ENCODE measurements at places on chromosomes 2 and 18.

- DNase-seq: no peak
Measured at GRCh38 chr2:236552212-236552542, 17.4 kb upstream of the ACKR3 start.

GRCh38 chr18:8341481-8342230 is 267.6 kb upstream of the RAB12 start:
- DNase-seq: peak; percentile 20

- DNase-seq: no peak
Measured at GRCh38 chr2:237987268-237987667, 20.5 kb downstream of the UBE2F start.

- no peak for DNase-seq
Measured at GRCh38 chr2:163698857-163699256, 37.0 kb downstream of the FIGN start.

DNA sequence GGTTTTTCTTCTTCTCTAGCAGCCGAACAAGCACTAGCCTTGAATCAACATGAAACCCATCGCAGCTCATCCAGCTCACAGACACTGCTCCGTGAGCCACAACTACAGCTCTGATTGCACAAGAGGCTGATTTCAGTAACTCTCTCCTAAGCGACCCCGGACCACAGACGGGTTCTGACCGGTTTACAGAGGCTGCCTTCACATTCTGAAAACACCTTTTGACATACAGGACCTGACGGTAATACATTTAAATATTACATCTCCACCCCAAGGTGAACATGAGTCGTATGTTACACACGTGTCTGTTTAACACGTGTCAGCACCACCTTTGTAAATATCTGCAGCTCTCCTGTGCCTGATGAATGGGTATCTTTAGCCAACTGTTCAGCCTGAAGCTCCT is 120.7 kb downstream of the TMEM18 start:
- DNase-seq: no peak

Measured in AG04450 (cell line).